ENCODE measurements at places on chromosomes 16 and 17.
A peak's percentile ranks its signal among the peaks of the same experiment; 100 is the strongest.

- no peak for DNase-seq
Observed at GRCh38 chr17:81428948-81429774, 33.9 kb downstream of the BAHCC1 start.

DNA sequence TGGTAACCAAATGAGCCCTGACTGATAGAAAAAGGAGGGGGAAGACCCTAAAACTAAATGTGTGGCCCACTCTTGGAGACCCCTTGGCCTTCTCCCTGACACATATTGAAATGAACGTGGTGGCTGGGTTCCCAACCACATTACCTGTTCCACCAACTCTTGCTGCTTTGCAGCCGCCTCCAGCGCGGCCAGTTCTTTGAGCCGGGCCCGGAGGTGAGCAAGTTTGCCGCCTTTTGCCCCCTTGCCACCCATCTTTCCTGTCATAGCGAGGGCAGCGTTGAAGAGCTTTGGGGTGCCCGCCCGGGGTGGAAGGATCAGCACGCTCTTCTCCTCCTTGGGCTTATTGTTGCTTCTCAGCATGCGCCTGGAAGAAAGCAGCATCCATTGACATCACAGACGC, 83.2 kb downstream of the CNGB1 start:
- no peak for DNase-seq

- no peak for DNase-seq
Observed at GRCh38 chr16:49964316-49964715, 60.7 kb upstream of the CNEP1R1 start.

DNA sequence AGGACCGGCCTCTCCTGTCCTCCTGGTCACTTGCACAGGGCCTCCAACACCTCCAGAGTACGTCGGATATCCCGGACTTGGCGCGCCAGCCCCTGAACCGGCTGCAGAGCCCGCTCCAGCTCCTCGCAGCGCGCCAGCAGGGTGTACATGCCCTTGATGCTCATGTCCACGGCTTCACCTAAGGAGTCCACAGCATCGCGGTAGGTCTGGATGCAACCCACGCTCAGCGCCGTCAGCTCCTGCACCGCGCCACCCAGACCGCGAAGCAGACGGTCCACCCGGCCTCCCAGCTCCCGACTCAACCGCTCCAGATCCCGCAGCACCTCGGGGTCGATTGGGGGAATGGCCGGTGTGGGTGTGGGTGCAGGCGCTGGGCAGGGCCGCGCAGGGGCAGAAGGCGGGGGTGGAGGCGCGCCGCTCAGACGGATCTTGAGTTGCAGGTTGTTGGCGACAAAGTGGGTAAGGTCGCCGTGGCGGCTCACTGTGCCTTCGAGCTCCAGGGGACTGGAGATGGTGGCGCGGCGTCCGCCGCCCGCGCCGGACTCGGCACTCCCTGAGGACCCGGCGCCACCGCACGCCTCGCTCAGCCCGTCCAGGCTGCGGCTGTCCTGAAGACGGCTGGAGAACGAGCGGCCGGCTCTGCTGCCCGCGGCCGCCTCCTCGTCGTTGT, 804 bp downstream of the BORCS6 start:
- no peak for DNase-seq

DNA sequence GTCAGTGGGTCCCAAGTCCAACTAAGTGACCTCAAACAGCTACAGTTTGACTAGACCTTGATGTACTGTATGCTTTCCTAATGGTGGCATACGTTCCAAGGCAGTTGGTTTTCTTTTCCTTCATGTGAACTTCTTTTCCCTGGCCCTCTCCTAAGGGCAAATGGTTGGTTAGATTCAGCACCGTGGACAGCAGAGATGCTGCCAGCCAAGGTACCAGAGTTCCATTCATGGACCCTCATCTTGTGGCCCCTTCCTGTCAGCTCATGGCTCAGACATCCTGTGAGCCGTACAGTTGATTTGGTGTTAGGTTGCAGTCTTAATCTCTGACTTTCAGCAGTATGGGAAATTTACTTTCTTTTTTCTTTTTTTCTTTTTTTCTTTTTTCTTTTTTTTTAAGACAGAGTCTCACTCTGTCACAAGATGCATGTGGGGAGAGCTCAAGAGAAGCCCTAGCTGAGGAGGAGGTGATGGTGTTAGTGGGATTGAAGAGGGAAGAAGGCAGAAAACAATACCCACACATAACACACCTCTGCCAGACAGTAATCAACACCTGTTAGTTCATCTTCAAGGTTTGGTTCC, 122.4 kb downstream of the USP31 start:
- no peak for DNase-seq

- peak; percentile 59 for DNase-seq
Observed at GRCh38 chr17:50931144-50931908, 65.2 kb upstream of the TOB1 start.

GRCh38 chr17:64216000-64216337, 47.1 kb downstream of the TEX2 start:
- DNase-seq, result no peak

GRCh38 chr16:87406495-87407088, 14.5 kb downstream of the MAP1LC3B start:
- no peak for DNase-seq

GRCh38 chr17:38425031-38425430, 3.2 kb upstream of the ARHGAP23 start:
- DNase-seq, result no peak

- DNase-seq, result peak; percentile 70
Observed at GRCh38 chr16:4328046-4328781, 12.3 kb downstream of the GLIS2 start.

- no peak for DNase-seq
Observed at GRCh38 chr17:39701012-39701783, 1.3 kb downstream of the ERBB2 start.

- DNase-seq, result peak; percentile 99
Observed at GRCh38 chr17:42609182-42609813, at the start of the genes RETREG3 and TUBG1. Gene RETREG3 (minus strand): TSS chr17:42609374. CDS start chr17:42609324, 50 bp downstream. Gene TUBG1 (plus strand): TSS chr17:42609683. CDS start chr17:42609738, 55 bp downstream.

GRCh38 chr16:10322723-10323527, 62.9 kb upstream of the ATF7IP2 start:
- DNase-seq, result no peak

DNA sequence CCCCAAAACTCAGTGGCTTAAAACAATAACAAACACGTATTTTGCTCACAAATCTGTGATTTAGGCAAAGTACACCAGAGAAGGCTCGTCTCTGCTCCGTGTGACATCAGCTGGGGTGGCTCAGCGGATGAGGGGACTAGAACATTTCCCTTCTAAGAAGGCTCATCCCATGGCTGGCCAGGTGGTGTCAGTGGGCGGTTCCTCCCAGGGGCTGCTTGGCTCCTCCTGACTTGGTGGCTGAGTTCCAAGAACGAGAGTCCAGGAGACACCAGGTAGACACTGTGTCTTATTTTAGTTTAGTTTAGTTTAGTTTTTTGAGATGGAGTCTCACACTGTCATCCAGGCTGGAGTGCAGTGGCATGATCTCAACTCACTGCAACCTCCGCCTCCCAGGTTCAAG, 5.6 kb upstream of the CHMP6 start:
- no peak for DNase-seq

DNA sequence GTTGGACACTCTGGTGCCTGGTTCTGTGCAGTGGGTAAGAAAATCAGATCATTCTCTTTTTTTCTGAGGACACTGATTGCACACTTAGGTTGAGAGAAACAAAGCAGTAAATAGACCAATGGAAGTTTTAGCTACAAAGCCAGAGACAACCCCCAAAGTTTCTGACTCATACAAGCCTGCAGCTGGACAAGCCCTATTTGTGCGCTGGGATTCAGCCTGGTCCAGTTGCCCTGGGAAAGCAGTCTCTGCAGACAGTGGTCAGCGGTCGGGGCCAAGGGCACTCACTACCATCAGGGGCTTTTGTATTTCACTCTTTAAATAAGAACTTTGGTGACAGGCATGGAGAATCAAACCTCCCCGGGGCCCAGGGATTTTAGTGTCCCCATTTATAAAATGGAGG, 6.0 kb upstream of the RHBDL3 start:
- DNase-seq, result no peak

GRCh38 chr16:67429799-67430503, 970 bp upstream of the HSD11B2 start:
- DNase-seq, result no peak

- no peak for DNase-seq
Observed at GRCh38 chr16:81786321-81786720, 7.2 kb downstream of the PLCG2 start.

DNA sequence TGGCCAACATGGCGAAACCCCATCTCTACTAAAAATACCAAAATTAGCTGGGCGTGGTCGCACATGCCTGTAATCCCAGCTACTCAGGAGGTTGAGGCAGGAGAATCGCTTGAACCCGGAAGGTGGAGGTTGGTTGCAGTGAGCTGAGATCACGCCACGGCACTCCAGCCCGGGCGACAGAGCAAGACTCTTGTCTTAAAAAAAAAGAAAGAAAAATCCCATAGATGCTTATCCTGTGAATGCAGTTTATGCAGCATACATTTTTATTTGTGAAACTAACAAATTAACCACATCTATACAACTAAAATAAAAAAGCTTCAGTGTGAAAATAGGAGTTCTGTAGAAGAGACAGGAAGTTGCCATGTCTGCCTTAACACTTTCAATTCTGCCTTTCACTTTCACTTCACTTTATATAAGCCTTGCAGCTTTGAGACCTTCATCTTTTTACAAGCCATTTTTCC, 7.1 kb downstream of the IGSF6 start:
- DNase-seq, result peak; percentile 31

DNA sequence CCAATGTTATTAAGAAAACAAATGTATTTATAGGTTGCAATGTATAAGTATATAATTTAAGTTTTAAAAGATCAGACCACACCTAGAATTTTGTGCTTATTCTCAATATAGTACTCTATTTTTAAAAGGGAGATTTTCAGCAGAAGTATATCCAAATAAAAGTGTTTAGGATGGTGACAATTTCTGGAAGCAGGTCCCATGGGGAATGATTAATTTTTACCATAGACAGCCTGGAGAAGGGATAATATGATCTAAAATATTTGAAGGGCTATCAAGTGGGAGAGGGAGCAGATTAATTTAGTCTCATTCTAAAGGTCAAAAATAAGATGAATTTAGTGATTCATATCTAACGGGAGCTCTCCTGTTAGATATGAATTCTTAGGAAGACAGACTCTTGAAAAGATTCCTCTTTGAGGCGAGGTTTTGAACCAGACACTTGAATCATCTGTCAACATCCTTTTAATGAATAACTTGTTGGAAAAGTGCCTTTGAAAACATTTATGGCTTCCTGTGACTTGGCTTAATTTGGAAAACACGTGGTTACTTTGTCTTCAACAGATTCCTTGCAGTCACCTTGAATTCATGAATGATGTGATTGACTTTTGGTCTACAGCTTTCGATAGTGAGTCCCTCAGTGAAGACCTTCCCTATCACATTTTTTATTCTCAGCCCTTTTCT, 29.3 kb upstream of the SMIM36 start:
- no peak for DNase-seq

DNA sequence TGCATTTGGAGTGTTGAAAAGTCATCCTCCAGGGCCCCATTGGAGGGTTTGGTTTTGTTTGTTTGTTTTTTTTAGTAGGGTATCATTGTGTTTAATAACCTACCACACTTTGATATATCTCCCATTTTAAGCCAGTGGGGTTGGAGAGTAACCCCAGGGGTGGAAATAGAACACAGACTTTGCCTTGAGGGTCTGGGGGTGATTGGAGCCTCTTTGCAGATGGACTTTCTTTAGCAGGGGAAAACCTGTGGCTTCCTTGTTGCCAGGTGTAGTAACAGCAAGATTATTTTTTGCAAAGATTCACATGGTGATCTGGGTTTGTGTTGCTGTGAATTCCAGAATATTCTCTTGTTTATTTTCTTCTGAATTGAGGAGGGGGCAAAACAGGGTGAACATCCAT, 1.5 kb downstream of the ABCC1 start:
- DNase-seq, result no peak

DNA sequence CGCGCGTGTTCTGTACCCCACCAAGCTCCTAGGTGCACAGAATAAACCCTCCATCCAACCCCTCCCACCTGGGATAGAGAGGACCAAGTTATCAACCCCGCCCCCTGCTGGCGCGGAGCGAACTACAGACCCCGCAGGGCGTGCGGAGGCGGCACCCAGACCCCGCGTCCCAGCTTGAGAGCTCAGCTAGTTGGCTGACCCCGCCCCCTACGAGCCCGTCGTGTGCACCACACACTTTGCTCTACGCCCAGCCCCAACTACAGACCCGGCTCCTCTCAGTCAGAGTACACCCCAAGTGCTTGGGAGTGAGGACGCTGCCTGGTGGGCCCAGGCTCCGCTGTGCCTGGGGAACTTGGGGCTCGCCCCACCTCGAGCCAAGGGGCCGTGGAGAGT, 1.5 kb downstream of the GRIN2A start:
- no peak for DNase-seq

DNA sequence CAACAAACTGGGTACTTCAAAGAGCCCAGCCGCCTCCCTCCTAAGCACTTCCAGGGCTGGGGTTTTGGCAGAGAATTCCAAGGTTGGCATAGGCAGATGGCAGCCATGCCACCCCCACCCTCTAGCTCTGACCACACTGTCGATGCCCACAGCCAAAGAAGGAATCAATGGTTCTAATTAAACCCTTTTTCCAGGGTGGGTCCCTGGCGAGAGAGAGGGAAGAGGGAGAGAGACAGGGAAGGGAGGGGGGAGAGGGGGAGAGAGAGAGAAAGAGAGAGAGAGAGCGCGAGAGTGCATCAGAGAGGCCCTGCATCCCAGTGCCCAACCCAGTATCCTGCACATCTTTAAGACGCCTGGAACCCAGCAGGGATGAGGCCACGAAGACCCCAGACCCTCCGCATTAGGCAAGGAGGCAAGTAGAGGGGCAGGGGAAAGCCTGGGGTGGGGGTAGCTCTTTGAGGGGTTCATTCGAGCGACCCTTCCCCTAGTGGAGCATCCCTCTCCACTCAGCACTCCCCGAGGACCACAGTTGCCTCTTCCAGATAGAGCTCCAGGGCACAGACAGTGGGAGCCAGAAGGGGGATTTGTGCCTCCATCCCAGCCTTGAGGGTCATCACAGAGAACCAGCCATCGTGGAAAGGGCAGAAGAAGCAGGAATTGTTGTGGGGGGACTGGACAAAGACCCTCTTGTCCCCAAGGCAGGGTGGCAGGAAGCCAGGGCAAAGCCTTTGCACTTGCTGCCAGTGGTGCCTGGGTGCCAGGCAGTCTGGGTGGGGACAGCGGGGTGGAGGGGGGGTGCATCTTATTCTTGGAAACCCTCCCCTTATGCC, 2.6 kb downstream of the SRCIN1 start:
- no peak for DNase-seq

DNA sequence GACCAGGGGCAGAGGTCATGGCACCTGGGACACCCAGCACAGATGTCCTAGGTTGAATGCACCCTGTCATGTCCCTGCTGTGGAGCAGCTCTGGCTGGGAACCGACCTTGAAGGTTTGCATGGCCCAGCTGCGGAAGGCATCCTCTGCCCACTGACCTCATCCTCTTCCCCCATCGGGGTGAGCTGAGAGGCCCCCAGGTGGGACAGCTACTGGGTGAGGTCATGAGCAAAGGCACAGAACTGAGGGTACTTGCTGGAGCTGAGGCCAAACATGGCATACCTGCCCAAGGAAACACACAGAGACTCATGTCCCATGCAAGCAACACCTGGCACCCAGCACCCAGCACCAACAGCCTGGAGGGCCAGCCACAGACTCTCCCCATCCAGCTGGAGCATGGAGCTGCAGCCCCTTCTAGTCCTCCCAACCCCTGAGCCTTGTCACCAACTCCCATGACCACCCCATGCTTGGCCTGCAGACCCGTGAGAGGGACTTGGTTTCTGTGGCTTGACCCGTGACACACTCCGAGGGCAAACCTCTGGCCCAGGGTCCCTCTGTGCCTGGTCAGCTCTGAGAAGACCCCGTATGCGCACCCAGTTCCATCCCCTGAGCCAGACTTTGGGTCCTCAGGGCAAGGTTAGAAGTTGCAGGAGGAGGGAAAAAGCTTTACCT, 33.1 kb downstream of the LGALS9 start:
- DNase-seq, result peak; percentile 16
